ENCODE measurements at places on chromosomes 11 and 22.
A peak's percentile ranks its signal among the peaks of the same experiment; 100 is the strongest.

- DNase-seq, result peak; percentile 56
These were observed 64.5 kb downstream of the BARX2 start for GRCh38 chr11:129440028-129440713.

- no peak for DNase-seq
These were observed 4.4 kb upstream of the FAM181B start for GRCh38 chr11:82738091-82738490.

- DNase-seq, result no peak
These were observed 529 bp upstream of the SULT4A1 start for GRCh38 chr22:43862882-43863202.

- DNase-seq, result no peak
These were observed 29.6 kb downstream of the CAT start for GRCh38 chr11:34468209-34468841.

GRCh38 chr11:91239359-91239758 lies 985.3 kb upstream of the FAT3 start:
- DNase-seq, result peak; percentile 30

- no peak for DNase-seq
These were observed 378.6 kb upstream of the FAT3 start for GRCh38 chr11:91846002-91846401.

GRCh38 chr22:50270666-50271394 lies 650 bp upstream of the MAPK11 start:
- no peak for DNase-seq

DNA sequence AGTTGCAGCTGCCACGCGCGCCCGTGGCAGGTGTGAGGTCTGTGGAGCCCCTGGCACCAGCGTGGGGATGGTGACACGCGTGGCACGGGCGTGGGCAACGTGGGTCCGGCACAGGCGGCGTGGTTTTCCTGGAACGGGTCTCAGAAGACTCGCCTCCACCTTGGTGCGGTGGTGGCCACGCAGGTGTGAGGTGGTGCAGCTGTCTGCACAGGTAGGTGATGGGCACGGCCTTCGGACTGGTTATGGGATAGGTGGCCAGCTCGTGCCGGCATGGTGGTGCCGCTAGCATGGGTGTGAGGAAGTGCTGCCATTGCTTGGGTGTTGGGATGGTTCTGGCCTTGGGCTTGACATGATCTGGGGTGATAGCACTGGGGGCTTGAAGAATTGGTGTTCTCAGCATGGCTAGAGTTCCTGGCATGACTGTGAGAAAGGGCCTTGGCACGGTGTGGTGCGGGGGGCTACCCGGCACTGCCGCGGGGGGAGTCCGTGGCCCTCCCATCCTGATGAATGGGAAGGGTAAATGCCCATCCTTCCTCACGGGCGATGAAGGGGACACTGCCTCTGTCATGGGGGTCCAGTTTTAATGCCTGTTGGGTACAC lies 531 bp downstream of the DAGLA start:
- DNase-seq, result no peak
